Left ventricle myocardium inferior (tissue), 1 donor: ENCODE measurements at places on chromosomes 12 and 14. TPM values are rescaled to one million over a fixed set of nuclear protein-coding genes. Genes with fewer than 3 reads are reported as not detected.

The KRT79 gene
- not detected for total RNA-seq

The TAS2R9 gene
- total RNA-seq = not detected

The TMTC3 gene
- 8.8 TPM for total RNA-seq

The KRT6A gene
- total RNA-seq = not detected

The LDHB gene
- 2,441 TPM for total RNA-seq

The LETMD1 gene
- 20.6 TPM for total RNA-seq

The NDUFA9 gene
- 338 TPM for total RNA-seq

The EIF2S3B gene
- total RNA-seq = 0.22 TPM

The SOAT2 gene
- not detected for total RNA-seq

The APEX1 gene
- 75.0 TPM for total RNA-seq

The MYBPC1 gene
- 7.3 TPM for total RNA-seq

The C12orf50 gene
- total RNA-seq = not detected

GRCh38 chr12:94889445-94890210, 113.9 kb downstream of the NDUFA12 start:
- no peak for DNase-seq

GRCh38 chr12:14841761-14842160, 1.6 kb downstream of the ART4 start:
- DNase-seq = peak; percentile 56

DNA sequence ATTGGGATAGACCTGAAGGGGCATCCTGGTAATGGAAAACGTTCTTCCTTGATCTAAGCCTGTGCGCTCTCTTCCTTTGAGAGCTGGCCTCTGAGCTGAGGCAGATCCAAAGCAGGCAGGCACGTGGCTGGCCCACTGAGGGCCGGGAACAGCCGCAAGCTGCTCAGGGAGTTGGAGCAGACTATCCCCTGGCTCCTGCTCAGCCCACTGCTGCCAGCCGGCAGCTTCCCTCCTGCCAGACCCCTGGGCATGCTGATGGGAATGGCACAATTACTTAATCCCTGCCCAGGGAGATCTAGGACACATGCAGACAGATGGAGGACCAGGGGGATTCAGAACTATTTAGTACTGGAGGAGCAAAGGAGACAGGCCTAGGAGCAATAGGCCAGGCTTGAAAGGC, 14.4 kb downstream of the NEUROD4 start:
- no peak for DNase-seq

DNA sequence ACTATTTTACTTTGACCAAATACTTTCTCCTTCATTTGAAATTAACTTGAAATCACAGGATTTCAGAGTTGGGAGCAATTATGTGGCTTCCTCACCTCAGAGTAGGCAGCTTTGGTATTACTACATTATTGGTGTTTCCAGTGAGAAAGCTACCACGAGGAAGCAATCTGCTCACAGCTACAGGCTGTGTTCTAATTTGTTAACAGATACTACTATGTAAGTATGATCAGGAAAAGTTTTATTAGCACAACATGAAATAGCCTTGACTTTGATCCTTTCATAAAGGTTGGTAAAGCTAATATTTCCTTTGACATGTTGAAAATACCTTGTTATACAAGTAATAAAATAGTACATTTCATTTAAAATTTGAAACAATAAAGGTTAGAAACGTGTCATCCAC, 30.6 kb downstream of the TAOK3 start:
- DNase-seq = no peak

- DNase-seq = peak; percentile 81
Measured at GRCh38 chr12:52634266-52635056, 16.1 kb upstream of the KRT73 start.

- DNase-seq = no peak
Measured at GRCh38 chr12:26732005-26732908, 100.7 kb downstream of the ITPR2 start.

GRCh38 chr12:89427508-89428156, 75.3 kb upstream of the DUSP6 start:
- DNase-seq = no peak

GRCh38 chr12:27851311-27851710, 71.3 kb upstream of the MANSC4 start:
- no peak for DNase-seq

GRCh38 chr14:99874306-99874705, 81.1 kb downstream of the EML1 start:
- no peak for DNase-seq

DNA sequence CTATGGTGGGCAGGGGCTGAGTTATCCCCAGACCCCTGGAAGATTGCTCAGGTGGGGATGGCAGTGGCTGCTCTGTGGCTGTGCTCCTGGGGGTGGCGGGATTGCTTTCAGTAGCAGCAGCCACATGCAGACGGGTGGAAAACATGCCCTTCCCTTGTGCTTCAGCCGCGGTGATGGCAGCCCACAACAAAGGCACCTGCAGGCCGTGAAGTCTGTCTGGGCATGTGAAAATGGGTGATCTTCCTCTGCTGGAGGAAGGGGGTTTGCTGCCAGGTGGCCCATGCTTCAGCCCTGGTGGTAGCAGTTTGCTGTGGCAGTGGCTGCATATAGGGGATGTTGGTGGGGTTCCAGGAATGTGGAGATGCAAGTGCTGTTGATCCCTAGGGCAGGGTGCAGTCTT, 326.2 kb upstream of the RGS6 start:
- DNase-seq = no peak

DNA sequence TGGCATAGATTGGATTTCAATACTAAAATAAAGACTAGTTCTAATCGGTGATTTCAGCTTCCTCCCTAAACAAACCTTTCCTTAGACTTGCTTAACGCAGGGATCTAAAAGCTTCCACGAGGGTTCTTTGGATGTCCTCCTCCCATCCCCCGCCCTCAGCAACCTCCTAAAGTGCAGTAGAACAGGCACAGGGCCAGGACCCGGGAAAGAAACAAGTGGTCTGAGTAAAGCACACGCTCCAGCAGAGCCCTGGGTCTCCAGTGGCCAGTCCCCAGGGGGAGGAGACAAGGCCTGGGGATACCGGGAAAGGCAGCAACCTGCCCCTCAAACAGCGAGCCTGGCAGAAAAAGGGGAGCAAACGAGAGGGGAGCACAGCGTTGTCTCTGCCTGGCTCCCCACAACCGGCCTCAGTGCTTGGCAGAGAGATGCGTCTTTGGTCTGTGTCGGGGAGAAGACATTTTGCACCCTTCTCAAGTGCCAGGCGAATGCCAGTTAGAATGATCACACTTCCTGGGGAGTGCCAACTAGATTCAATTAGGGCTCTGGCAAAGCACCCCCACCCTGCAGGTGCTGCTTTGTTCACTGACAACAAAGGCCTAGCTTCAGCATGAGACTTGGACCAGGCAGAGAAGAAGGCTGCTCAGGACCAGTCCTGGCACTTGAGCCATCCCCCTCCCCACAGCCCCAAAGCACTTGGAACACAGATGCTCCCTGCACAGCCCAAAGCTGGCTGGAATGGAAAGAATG, 17.1 kb upstream of the SLC6A12 start:
- DNase-seq = no peak

DNA sequence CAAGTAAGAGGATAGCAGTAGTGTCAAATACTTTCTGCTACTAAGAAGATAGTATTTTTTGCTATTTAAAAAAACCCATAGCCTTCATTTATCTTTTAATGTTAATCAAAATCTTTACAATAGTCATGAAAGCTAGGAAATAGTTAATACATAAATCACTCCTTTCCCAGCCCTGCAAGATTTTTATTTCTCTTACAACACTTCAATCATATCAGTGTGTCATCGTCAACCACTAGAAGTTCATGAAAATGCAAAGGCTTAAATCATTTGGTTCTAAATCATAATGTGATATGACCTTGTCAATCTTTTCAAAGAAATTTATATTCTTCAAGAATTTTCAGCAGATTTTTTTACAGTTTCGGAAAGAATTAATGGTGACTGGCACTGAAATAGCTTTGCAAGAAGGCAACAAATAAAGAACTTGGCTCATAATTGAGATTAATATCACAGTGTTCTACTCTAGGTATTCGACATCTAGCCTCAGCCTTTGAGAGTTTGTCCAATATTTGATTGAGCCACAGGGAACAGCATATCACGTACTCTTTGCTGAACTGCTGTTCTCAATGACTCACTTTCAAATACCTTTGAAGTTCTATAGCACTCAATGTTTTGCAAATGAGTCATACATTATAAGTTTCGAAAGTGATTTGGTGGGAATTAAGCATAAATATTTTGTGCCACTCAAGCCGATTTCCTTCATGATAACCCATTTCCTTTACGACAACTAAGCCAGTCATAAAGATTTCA, 384.0 kb upstream of the FOXG1 start:
- DNase-seq = no peak

DNA sequence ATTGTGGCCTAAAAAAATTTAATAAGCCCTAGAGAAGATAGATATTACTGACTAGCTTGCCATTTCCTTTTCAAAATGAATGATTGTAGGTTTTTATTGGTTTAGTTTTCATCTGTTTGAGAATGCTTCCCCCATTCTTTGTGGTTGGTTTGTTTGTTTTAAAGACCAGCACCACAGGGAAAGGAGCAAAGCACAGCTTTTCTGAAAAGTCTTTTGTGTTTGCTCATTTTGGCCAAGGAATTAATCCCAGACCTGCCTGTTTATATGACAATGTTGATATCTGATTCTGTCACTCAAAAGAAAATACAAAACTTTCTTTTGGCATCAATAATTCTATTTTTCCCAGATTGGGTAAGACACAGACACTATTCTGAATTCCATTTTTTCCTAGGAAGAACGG, 312.5 kb upstream of the FLRT2 start:
- no peak for DNase-seq

- no peak for DNase-seq
Measured at GRCh38 chr12:79451365-79451764, 239.4 kb downstream of the PAWR start.

DNA sequence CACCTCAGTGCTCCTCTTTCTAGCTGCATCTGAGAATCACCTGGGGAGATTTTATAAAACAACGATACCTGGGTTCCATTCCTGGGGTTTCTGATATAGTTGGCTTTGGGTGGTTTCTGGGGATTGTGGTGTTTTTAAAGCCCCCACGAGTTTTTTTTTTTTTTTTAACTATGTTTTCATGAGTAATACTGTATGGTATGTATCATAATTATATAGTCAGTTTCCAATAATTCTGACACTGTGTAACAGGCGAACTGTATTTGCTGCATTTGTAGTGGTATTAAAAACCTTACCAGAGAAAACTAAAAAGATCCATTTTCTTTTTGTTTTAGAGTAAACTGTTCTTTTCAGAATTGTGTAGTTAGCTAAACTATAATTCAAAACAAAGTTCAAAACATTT, 84.9 kb downstream of the SRGAP1 start:
- no peak for DNase-seq

- peak; percentile 83 for DNase-seq
Measured at GRCh38 chr14:104078031-104078455, 7.5 kb upstream of the ASPG start.

DNA sequence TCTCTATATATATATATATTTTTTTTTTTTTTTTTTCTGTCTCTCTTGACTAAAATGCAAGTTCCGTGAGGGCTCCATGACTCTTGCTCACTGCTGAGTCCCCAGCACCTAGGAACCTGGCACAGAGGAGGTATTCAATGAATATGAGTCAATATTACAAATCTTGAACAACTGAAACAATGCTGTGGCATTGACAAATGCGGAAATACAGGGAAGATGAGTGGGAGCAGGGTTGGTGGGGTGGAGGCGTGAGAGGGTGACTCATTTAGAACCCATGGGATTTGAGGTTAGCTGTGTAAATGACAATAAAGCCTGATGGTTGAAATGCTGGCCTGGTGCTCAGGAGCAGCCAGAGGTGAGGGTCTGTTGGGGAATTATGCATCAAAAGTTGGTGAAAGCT, 121.7 kb upstream of the FUT8 start:
- DNase-seq = no peak

GRCh38 chr14:89121968-89122620, 294.9 kb downstream of the FOXN3 start:
- no peak for DNase-seq

DNA sequence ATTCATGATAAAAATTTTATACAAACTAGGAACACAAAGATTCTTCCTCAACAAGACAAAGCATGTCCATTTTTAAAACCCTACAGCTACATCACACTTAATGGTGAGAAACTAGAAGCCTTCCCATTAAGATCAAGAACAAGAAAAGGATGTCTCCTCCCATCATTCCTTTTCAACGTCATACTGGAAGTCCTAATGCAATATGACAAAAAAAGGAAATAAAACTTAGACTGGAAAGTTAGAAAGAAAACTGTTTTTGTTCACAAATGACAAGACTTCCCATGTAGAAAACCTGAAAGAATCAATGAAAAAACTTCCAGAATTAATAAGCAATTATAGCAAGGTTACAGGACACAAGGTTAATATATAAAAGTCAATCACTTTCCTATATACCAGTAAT, 82.5 kb downstream of the NUMB start:
- no peak for DNase-seq

- no peak for DNase-seq
Measured at GRCh38 chr12:46523863-46524770, 151.5 kb upstream of the SLC38A2 start.

DNA sequence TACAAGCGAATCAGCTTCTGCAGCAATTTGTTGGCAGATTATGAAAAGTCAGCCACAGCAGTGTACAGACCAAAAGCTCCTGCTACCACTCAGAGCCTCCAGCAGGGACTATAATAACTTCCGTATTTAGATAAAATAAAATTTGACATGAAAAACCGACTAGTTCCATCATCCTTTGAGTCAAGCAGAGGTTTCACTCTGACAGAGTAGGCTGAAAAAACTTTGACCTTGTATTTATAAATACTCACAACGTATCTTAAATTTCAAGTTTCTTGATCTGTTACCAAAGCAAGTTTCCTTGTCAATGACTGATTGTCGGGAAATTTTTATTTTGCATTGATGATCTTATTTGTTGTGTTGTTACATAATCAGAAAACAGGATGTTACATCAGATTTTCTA, 283.4 kb downstream of the DAD1 start:
- DNase-seq = no peak

DNA sequence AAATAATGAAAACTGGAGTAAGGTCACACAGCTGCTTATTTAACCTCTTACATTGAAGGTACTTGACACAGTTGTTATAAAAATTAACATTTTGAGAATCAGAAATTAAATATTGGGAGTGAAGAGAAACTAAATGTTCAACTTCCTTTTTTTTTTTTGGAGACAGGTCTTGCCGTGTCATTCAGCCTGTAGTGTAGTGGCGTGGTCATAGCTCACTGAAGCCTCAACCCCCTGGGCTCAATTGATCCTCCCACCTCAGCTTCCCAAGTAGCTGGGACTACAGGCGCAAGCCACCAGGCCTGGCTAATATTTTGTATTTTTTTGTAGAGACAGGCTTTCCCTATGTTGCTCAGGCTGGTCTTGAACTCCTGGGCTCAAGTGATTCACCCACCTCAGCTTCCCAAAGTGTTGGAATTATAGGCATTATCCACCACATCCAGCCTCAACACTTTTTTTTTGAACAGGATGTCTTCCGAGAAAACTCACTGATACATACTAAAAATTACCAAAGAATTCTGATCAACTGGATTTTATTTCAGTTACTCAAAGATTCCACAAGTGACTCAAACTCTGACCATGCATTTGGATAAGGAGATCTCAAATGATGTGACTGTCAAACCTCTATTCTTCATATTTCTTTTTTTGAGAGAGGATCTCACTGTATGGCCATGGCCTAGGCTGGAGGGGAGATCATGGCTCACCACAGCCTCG, 35.4 kb downstream of the SGPP1 start:
- DNase-seq = no peak

GRCh38 chr12:104133321-104133720, 4.7 kb downstream of the NFYB start:
- no peak for DNase-seq

- DNase-seq = no peak
Measured at GRCh38 chr12:52222692-52223091, 10.4 kb upstream of the KRT7 start.
